Small intestine (tissue), 16 donors: ENCODE measurements at places on chromosomes 1 and 21.

- no peak for DNase-seq
These were observed 3.1 kb upstream of the MMP23B start for GRCh38 chr1:1628754-1629429.

- peak; percentile 8 for DNase-seq
These were observed 142.8 kb downstream of the ATG4C start for GRCh38 chr1:62926681-62927252.

DNA sequence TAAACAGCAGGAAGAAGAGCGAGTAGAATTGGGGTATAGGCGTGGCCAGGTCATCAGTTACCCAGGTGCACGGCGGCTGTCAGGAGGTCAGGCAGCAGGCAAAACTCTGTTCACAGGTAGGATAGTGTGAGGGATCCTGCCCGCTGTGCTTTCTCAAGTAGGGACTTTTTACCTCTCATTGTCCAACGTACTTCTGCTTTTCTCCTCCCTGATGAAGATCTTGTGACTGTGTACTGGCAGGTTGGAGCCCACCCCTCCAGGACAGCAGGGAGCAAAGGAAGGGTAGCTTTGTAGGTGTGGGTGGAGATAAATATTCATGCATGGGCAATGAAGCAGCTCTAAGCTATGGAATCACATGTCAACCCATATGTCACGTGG is 373.5 kb downstream of the KIF26B start:
- no peak for DNase-seq

DNA sequence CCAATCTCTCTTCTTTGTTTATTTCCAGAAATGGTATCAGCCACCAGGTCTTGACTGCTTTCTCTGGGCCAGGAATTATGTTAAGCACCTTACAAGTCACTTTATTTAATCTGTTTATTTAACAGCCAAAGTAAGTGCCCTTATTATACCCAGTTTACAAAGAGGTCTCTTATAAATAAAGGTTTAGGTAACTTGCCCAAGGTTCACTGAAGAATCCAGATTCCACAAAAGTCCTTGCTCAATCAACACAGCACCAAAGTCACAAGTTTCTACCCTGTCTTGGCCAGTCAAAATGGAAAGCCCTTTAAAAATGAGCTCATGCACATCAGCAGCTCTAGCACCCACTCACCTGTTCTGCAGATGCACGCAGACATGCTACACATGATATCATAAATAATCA is 28.0 kb upstream of the ATP1A1 start:
- no peak for DNase-seq

DNA sequence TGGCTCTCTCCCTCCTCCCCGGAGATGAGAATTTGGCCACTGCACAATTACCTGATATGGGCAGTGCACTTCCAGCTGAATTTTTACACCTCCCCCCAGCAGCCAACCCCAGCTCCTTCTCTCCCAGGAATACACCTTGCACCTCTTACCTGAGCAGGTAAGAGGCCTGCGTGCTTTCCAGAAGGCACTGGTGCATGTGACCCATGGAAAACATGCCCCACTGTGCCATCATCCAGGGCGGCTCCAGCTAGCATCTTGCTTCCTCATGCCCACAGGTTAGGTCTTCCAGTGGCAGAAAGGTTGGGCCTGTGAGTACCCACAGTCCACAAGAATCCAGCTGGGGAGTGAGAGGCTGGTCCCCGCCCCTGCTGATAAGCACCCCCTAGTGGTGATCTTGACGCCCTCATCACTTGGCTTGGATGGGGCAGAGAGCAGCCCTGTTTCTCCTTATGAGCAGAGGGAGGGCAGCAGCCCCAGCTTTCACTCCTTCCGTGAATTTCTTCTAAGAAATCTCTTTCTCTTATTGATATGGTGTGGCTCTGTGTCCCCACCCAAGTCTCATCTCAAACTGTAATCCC is 57.8 kb downstream of the EDARADD start:
- peak; percentile 23 for DNase-seq

DNA sequence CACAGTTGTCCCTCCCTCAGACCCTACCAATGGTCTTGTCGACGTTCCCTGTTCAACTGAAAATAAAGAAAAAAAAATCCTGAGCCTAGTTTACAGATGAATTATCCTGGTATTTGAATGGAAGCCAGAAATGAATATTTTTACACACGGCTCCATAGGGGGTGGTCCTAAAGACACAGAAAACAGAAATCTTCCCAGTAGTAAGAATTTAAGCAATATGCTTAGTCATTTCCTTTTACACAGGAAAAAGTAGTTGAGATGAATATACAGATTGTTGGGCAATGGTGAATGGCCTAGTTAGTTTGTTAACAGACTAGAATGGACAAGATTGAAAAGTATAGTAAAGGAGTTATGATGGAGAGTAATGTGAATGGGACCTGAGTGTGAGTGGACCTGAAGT is 67.4 kb downstream of the RGS18 start:
- no peak for DNase-seq

- DNase-seq = no peak
These were observed 515.9 kb upstream of the PKN2 start for GRCh38 chr1:88168126-88168525.

- DNase-seq = no peak
These were observed 205.8 kb downstream of the SLC45A1 start for GRCh38 chr1:8523666-8524206.

DNA sequence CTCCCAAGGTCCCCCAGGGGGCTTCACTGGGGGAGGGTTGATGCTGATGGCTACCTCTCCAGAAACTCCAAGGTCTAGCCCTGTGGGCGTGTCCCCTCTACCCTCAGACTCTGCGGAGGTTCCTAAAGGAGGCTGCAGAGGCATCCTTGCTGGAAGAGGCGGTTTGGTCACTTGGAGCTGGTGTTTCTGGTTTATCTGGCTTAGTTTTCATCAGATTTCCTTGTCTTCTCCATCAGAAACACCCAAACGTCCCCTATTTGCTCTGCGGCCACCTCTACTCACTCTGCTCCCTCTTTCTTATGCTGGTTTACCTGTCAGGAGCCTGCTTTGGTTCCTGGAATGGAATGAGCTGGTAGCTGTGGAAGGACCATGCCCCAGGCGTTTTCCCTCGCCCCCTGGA is 2.5 kb downstream of the PKP1 start:
- no peak for DNase-seq

DNA sequence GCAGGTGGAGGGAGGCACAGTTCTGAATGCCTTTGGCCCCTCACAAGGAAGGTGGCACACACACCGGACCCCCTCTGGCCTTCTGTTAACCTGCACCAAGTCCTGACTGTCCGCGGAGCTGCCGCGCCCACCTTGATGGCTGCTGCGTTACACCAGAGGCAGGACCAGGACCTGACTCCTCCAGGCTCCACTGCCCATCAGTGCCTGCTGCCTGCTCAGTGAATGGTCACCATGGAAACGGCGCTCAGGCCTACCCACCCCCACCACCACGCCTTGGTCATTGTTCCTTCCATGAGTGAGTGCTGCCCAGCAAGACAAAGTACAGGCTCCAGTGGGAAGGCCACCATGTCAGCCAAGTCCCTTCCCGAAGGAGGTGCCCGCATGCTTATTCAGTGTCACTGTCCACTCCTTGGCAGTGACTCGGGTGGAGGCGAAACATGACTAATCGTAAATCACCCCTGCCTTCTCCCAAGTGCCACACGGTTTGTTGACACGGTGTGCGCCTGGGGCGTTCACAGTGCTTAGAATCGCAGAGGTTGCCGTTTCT is 57.3 kb downstream of the SLC37A1 start:
- DNase-seq = no peak

DNA sequence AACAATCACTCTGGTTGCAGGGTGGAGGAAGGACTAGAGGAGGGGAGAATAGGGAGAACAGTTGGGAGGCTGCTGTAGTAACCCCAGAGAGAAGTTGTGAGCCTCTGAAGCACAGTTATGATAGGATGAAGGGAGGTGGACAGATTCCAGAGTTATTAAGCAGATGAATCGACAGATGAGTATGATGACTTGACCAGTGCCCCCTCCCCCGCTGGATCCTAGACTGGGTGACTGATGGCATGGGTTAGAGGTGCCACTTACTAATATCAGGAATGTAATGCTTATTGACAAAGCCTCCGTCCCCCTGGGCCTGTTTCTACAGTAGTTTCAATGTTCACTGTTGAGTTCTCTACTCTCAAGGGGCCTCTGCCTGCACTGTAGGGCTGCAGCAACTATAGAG is 14.0 kb upstream of the TIPRL start:
- DNase-seq = no peak

- no peak for DNase-seq
These were observed 1.6 kb upstream of the METTL18 start for GRCh38 chr1:169796274-169796810.

- no peak for DNase-seq
These were observed 20.0 kb upstream of the WARS2 start for GRCh38 chr1:119160409-119160808.

DNA sequence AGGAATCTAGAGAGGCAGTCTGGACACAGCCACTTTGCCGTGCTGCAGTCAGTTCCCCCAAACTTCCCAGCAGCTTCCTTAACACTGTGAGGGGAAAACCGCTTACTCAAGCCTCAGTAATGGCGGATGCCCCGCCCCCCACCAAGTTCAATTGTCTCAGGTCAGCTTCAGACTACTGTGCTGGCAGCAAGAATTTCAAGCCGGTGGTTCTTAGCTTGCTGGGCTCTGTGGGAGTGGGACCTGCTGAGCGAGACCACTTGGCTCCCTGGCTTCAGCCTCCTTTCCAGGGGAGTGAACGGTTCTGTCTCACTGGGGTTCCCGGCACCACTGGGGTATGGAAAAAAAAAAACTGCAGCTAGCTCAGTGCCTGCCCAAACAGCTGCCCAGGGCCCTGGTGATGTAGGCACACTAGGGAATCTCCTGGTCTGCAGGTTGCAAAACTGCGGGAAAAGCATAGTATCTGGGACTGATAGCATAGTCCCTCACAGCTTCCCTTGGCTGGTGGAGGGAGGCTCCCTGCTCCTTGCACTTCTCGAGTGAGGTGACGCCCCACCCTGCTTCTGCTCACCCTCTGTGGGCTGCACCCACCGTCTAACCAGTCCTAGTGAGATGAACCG is 23.7 kb upstream of the HFM1 start:
- no peak for DNase-seq

DNA sequence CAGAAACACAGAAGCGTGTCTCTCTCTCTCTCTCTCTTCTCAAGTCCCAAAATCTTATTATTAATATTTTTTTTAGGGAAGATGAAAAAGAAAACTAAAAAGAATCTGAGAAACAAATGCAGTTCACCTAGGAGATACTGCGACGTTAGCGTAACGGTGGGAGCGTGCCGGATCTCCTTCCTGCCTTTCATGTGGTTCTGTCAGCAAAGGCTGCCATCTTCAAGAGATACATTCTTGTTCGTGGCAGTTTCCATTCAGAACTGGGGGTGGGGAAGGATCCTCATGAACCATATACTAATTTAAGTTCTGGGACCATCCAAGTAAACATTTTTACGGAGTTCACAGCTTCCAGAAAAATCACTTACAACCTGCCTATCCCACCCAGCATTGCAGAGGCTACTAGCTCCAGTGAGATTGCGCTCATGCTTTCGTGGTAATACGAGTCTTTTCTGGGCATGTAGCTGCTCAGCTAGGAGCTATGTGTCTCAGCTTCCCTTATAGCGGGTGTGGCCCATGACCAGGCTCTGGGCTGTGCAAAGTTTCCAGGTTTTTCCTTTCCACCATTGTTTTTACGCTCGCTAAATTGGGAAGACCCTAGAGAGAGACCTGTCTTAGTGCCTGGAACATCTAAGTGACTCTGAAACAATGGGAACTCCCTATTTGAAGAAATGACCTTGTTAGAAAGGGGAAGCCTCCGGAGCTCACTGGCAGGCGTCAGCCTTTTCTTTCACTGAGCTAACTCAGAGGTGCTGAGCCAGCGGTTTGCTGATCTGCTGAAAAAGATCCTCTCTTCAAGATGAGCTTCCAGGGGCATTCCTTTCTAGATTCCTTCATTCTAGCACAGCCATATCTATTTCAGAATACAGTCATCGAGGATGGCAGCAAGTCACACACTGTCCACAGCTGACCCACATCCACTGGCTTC is 17.3 kb downstream of the SLAMF1 start:
- no peak for DNase-seq

DNA sequence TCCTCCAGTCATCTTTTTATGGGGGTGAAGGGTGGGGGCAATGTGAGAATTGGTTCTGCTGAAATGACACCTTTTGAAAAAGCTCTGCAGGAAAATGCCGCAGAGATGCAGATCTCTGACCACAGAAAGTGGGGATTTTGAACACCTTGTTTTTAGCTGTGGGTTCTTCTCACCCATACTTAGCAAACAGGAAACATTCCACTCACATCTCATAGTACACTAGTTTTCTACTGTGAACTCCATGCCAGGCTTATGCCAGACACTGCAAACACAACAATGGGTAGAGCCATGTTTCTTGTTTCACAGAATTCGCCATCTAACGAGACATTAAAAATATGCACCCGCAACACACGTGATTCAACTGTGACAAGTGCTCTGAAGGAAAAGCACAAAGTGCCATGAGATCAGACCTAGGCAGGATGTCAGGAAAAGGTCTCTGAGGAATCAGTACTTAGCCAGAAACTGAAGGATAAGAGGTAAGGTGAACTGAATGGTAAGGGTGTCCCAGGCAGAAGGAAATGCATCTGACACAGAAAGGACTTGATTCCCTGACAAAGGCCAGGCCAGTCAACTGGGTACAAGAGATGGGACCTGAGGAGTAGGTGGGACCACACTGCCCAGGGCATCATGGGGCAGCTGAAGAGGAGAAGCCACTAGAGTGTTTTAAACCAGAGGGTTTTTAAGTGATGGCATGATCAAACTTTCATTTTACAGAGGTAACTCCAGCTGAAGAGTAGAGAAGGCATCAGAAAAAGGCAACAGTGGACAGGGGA is 83.8 kb upstream of the JAK1 start:
- DNase-seq = no peak

DNA sequence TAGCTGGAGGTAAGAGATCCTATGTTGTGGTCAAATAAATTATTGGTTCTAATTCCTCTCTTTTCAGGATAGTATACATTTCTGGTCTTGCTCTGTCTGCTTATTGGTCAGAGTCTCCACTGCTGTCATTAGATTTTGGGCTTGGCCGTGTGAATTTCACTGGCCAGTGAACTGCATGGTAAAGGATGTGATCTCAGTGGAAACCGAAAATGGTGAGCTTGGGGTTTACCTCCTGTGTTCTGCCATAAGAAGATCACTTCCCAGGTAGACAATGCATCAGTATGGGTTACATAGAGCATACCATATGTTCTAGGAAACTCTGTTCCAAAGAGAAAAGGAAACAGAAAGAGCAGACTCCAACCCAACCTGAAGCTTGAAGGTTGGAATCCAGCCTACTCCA is 1123.3 kb upstream of the B3GALT2 start:
- no peak for DNase-seq

- DNase-seq = no peak
These were observed 166.1 kb upstream of the DPYD start for GRCh38 chr1:98086796-98087441.

DNA sequence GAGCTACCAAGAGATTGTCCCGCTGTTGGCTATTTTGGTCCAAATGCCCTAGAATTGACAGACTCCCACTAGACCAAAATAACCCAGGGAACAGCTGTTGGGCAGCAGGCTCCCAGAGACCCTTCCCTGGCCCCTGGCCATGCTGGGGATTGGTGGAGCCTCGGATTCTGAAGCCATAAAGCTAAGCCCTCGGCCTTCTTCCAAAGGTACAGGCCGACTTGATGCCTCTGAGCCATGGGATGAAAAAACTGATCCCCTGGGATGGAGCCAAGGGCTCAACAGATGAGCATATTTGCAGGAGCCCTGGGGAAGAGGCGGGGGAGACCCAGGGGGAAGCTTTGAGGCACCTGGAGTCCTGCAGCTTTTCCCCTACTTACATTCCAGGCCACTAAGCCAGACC is 1.0 kb upstream of the LRRC38 start:
- DNase-seq = no peak
